ENCODE measurements at places on chromosomes 1 and 21.
A peak's percentile ranks its signal among the peaks of the same experiment; 100 is the strongest.

DNA sequence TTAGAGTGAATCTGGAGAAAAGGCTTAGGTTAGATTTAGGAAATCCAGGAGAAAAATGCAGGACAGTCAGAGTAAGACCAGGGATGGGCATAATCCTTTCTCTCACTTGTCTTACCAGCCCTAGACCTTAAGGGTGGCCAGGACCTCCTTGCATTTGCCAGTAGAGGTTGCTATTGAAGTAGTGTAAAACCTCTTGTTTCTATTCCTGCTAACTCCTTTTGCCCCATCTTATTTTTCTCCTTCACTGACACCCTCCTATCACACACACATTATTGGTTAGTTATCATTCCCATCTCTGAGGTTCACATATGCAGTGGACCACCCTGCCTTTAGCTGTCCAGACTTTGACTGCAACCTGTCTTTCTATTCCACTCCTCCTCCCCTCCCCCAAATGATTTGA lies 75.0 kb upstream of the MACF1 start:
- no peak for DNase-seq

DNA sequence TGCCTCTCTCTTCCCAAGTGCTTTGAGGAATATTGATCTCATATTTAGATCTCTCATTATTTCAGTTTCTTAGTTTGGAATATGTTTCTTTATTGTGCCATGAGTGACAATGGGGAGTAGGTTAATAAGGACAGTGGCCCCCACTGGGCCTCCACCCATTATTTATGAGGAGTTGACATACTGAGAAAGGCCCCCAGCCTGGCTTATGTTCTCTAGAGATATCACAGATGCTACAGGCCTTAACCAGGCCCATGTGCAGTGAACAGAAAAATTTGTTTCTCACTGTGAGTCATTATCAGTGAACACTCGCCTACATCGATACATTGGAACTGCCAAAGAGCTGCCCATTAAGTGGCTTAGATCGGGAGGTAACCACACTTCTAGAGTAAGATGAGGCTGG lies 35.7 kb upstream of the SYT6 start:
- DNase-seq = no peak

GRCh38 chr1:80994038-80994437 lies 806.7 kb upstream of the ADGRL2 start:
- DNase-seq = no peak

DNA sequence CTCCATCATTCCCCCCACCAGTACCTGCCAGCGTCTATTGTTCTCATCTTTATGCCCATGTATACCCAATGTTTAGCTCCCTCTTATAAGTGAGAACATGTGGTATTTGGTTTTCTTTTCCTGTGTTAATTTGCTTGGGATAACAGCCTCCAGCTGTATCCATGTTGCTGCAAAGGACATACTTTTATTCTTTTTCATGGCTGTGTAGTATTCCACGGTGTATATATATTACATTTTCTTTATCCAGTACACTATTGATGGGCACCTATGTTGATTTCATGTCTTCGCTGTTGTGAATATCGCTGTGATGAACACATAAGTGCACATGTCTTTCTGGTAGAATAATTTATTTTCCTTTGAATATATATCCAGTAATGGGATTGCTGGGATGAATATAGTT lies 313.3 kb upstream of the GREM2 start:
- DNase-seq = no peak

- DNase-seq = no peak
These were observed 16.8 kb upstream of the POGZ start for GRCh38 chr1:151476083-151476482.

GRCh38 chr1:211677659-211678058 lies 2.2 kb upstream of the NEK2 start:
- DNase-seq = no peak

GRCh38 chr1:2789986-2790581 lies 11.4 kb downstream of the TTC34 start:
- no peak for DNase-seq

- no peak for DNase-seq
These were observed 30.8 kb downstream of the RNF19B start for GRCh38 chr1:32933742-32934322.

GRCh38 chr1:154659823-154660592 lies 52.0 kb upstream of the ADAR start:
- DNase-seq = no peak

GRCh38 chr1:12475947-12476346 lies 142.1 kb downstream of the DHRS3 start:
- DNase-seq = peak; percentile 17

- DNase-seq = no peak
These were observed 37.7 kb downstream of the RRP1 start for GRCh38 chr21:43827015-43827611.
